ENCODE measurements at places on chromosomes 1 and 21.
A peak's percentile ranks its signal among the peaks of the same experiment; 100 is the strongest.

DNA sequence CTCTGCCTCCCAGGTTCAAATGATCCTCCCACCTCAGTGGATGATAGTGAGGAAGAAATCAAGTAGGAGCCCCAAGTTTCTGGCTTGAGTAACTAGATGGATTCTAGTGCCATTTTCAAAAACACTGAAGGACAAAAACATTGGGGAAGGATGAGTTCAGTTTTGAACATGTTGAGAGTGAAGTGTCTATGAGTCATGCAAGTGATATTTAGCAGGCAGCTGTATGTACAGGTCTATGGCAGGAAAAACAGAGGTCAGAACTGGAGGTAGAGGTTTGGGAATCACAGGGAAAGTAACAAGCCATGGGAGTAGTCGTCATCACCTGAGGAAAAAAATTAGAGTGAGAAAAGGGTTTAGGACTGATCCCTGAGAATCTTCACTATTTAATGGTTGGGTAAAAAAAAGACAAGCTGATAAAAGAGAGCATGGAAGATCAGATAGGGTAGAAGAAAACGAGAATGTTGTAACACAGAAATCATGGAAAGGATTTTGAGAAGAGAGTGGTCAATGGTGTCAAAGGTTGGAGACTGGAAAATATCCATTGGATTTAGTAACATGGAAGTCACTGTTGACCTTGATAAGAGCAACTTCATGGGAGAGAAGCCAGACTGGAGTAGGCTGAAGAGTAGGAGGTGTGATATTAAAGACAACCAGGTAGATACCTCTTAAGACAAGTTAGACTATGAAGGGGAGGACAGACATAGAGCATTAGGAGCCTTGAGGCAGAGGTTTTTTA lies 53.1 kb downstream of the DIPK1A start:
- no peak for DNase-seq

DNA sequence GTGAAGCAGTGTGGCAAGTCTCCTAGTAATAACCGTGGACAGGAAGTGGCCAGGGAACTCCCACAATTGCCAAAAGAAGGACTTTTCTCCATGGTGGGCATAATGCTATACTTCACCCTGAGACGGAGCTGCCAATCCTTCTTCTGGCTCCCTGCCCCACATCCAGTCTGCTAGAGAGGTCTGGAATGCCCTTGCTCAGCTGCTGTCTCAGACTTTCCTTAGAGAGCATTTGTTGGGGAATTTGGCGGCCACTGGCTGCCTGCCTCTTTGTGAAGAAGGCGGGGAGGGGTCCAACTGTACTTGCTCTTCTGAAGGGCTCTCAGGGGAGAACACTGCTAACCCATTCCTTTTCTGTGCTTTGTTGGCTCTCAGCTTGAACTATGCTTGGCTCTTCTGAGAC lies 123.7 kb upstream of the EDN2 start:
- DNase-seq, result no peak

GRCh38 chr21:33047231-33047630 lies 21.5 kb downstream of the OLIG2 start:
- peak; percentile 37 for DNase-seq

- peak; percentile 82 for DNase-seq
Observed at GRCh38 chr1:206766251-206766856, 4.2 kb upstream of the IL19 start.

DNA sequence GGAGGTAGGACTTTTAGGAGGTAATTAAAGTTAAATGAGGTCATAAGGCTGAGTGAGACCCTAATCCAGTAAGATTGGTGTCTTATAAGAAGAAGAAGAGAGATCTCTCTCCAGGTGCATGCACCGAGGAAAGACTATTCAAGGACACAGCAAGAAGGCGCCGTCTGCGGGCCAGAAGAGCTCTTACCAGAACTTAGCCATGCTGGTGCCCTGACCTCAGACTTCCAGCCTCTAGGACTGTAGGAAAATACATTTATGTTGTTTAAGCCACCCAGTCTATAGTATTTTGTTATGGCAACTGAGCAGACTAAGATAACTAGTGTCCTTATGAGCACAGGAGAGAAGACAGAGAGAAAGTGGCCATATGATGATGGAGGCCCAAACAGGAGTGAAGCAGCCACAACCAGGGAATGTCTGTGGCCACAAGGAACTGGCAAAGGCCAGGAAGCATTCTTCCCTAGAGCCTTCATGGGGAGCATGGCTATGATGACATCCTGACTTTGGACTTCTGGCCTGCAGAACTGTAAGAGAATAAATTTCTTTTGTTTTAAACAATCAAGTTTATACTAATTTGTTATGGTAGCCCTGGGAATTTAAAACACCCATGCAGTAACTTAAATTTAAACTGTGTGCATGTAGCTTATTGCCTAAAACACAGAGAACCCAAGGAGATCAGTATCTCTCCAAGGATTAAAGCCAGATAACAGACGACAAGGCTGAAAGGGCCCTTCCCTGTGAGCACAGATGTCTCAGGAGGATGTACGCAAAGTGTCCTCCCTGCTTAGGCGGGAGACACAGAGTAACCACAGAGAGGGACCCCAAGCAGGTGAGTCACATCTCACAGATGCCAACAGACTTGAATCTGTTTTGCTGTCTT lies 9.9 kb upstream of the CD58 start:
- peak; percentile 9 for DNase-seq

DNA sequence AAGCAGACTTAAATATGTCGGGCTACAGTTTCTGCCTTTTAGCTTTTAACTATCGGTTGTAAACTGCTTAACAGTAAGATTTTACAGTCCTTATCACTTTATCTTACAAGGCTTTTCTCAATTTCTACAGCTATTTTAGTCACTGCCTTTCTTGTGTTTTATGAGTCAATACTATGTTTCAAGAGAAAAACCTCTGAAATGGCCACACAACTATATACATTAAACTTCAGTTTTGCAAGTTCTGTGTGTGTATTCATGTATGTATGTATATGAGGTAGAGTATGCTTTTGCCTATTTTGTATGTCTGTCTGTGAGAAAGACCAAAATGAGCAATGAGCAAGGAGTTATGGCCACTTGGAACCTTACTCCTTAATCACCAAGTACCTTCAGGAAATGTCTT lies 169.8 kb downstream of the SYT2 start:
- no peak for DNase-seq

GRCh38 chr1:178409541-178409940 lies 87.2 kb downstream of the CLEC20A start:
- DNase-seq, result no peak
